ENCODE measurements at places on chromosomes 5 and 9.

DNA sequence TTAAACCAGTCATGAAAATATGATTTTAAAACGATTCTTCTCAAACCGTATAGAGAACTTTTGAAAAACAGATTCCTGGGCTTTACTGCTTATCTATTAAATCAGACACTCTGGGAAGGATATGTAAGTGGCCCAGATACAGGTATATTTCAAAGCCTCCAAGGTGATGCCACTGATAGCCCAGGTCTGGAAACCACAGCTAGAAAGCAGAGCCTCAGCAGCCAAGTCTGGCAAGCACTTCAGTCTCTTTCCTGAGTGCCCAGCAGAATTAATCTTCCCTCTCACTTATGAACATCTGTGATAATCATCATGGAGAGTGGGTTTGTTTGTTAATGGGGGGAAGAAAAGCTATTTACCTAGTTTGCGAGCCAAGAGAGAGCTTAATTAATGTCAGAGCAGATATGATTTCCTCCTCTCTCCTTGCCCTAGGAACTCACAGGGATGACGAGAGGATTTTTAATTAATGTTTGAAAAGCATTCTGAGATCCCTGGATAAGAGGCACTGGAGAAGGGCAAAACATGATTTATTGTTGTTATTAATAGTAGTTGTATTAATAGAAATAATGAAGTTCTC, 368.4 kb downstream of the TLE1 start:
- no peak overlapping the region for H3K27ac ChIP-seq
- H3K4me3 ChIP-seq, result no peak overlapping the region
- H3K36me3 ChIP-seq, result no peaks in the 10 kb centered on the region

DNA sequence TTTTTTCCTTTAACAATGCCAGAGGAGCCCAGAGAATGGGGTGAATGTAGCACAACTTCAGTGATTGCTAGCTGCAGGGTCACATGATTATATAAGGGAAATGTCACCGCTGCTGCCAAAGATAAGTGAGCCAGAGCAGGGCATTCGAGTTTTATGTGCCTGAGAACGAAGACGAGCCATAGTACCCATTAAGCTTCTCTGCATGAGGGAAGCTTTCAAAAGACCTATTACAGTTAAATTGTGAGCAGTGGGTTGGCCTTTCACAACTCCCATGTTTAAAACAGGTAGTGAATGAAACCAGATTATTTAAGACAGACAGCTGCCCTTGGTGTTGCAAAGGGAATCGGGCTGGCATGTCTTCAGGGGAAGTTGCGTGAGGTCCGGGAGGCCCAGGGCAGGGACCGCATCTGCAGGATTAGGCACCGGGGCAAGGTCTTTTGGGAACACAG, 82.4 kb upstream of the TNFAIP8 start:
- no peak overlapping the region for H3K27ac ChIP-seq
- H3K4me3 ChIP-seq, result no peak overlapping the region
- no peaks in the 10 kb centered on the region for H3K36me3 ChIP-seq
- no peak for DNase-seq
- H3K4me1 ChIP-seq, result no peaks in the 10 kb centered on the region

GRCh38 chr9:110935829-110936228, 102.4 kb downstream of the LPAR1 start:
- no peaks in the 10 kb centered on the region for H3K36me3 ChIP-seq
- H3K27ac ChIP-seq, result no peak overlapping the region
- no peaks in the 10 kb centered on the region for H3K4me1 ChIP-seq
- no peak overlapping the region for H3K4me3 ChIP-seq
- no peaks in the 10 kb centered on the region for H3K27me3 ChIP-seq

DNA sequence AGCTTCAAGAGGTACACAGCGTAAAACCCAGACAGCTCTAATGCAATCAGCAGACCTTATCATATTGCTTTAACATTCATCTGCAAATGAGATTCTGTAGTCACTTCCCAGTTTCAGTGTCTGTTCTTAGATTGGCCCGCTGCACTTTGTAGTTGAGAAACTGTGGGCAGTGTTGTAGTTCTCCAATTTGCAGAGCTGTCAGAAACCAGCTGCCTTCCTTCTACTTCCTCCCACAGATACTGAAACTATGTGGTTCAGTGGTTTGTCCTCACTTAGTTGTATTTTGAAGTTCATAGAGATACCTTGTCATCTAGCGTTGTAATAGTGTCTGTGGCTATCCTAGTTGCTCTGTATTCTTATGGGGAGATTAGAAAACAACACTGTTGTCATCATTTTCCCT, 39.6 kb upstream of the TRIM36 start:
- H3K36me3 ChIP-seq, result no peaks in the 10 kb centered on the region
- DNase-seq, result no peak
- no peak overlapping the region for H3K4me3 ChIP-seq
- H3K4me1 ChIP-seq, result no peaks in the 10 kb centered on the region
- H3K27ac ChIP-seq, result no peak overlapping the region
- no peaks in the 10 kb centered on the region for H3K27me3 ChIP-seq

- H3K4me1 ChIP-seq, result peaks cover 7% of the 10 kb centered on the region
- H3K36me3 ChIP-seq, result no peaks in the 10 kb centered on the region
- H3K4me3 ChIP-seq, result no peak overlapping the region
- H3K27me3 ChIP-seq, result no peaks in the 10 kb centered on the region
Observed at GRCh38 chr5:53041071-53041692, 52.0 kb downstream of the ITGA2 start.

DNA sequence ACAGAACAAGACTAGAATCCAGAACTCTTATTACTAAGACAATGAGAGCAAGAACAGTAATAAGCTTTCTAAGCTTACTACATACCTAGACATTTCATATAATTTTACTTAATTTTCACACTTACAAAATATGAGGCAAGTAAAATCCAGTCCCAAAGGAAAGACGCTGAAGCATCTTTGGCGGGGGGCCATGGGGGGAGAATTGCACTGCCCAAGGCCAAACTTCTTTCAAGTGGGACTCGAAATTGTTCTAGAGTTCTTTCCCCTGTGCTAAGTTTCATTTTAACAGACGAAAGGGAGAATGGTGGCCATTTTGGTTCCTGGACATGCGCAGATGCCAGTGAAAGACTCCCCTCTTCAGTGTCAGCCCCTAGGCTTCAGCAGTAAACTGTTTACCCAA, 72.3 kb downstream of the PRRT1B start:
- H3K27ac ChIP-seq, result no peak overlapping the region
- no peak for DNase-seq
- no peak overlapping the region for H3K4me3 ChIP-seq
- no peaks in the 10 kb centered on the region for H3K27me3 ChIP-seq
- no peaks in the 10 kb centered on the region for H3K4me1 ChIP-seq
- no peaks in the 10 kb centered on the region for H3K36me3 ChIP-seq

- DNase-seq, result no peak
- no peaks in the 10 kb centered on the region for H3K4me1 ChIP-seq
- no peak overlapping the region for H3K4me3 ChIP-seq
- H3K27me3 ChIP-seq, result no peaks in the 10 kb centered on the region
- no peak overlapping the region for H3K27ac ChIP-seq
Observed at GRCh38 chr9:94800424-94801117, 74.1 kb downstream of the AOPEP start.

DNA sequence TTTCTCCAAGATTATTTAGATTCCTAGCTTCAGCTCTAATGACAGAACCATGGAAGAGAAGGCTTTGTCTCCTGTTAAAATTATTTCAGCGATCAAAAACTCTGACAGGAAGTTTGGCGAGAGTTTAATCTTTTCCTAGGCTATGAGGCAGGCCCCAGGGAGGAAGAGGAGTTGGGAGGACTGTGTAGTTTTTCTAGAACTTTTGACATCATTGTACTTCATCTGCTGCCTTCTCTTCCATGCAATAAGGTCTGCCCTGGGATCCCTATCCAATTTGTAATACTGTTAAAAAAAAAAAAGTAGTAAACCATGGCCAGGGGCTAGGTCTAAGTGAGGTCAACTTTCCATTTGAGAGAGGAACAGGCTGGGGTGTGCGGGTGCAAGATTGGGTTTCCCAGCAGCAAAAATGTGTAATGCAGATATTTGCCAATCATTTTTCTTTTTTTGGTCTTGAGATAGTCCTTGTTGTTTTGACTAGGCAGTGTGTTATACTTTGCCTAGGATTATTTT, 261.9 kb upstream of the ANKH start:
- H3K36me3 ChIP-seq, result no peaks in the 10 kb centered on the region
- DNase-seq, result no peak
- no peak overlapping the region for H3K27ac ChIP-seq
- H3K4me3 ChIP-seq, result no peak overlapping the region

DNA sequence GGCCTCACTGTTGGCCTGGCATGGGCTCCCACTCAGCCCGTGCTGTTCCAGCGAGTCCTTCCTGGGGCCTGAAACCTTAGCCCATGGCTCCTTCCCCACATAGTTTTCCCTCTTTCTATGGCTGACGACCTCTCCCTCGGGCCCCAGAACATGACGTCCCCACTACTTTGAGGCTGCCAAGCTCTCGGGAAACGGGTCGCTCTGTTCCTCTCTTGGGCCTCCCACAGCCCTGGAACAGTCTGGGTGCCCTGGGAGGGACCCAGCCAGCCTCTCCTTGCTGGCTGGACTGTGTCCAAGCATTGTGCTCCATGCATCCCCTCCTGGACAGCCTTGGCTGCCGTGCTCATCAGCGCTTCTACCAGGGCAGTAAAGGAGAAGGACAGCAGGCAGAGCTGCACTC, 118.3 kb downstream of the SYK start:
- peak overlapping the region; percentile 65 for H3K27ac ChIP-seq
- no peak overlapping the region for H3K4me3 ChIP-seq
- no peaks in the 10 kb centered on the region for H3K27me3 ChIP-seq
- H3K4me1 ChIP-seq, result peaks cover 7% of the 10 kb centered on the region
- DNase-seq, result peak; percentile 87
- H3K36me3 ChIP-seq, result no peaks in the 10 kb centered on the region

DNA sequence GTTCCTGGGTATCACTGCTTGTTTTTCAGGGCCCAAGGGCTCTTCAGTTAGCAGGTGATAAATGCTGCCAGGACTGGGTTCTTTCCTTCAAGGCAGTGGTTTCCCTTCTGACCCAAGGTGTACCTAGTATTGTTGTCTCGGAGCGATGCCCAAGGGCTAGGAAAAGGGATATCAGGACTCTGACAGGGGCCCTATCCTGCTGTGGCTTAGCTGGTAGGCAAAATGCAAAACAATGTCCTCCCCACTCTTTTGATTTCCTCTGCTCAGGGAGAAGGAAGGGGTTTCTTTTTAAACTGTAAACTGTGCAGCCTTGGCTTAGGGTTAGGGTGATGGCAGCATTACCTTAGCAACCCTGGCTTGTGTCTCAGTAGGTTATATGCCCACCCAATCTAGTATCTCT, 508.8 kb upstream of the CTNND2 start:
- H3K27ac ChIP-seq, result no peak overlapping the region
- no peak for DNase-seq
- H3K4me1 ChIP-seq, result no peaks in the 10 kb centered on the region
- H3K36me3 ChIP-seq, result no peaks in the 10 kb centered on the region

GRCh38 chr5:110638970-110639902, 87.2 kb downstream of the TMEM232 start:
- no peak for DNase-seq
- H3K27me3 ChIP-seq, result no peaks in the 10 kb centered on the region
- no peak overlapping the region for H3K27ac ChIP-seq
- H3K4me3 ChIP-seq, result no peak overlapping the region

Data from breast epithelium (tissue), 4 donors.